T-cell (primary cell): ENCODE measurements at places on chromosomes 6 and 20.

- DNase-seq = no peak
Measured at GRCh38 chr6:21390532-21391213, 202.9 kb upstream of the SOX4 start.

- no peak for DNase-seq
Measured at GRCh38 chr6:148415511-148416260, 73.0 kb downstream of the SASH1 start.

DNA sequence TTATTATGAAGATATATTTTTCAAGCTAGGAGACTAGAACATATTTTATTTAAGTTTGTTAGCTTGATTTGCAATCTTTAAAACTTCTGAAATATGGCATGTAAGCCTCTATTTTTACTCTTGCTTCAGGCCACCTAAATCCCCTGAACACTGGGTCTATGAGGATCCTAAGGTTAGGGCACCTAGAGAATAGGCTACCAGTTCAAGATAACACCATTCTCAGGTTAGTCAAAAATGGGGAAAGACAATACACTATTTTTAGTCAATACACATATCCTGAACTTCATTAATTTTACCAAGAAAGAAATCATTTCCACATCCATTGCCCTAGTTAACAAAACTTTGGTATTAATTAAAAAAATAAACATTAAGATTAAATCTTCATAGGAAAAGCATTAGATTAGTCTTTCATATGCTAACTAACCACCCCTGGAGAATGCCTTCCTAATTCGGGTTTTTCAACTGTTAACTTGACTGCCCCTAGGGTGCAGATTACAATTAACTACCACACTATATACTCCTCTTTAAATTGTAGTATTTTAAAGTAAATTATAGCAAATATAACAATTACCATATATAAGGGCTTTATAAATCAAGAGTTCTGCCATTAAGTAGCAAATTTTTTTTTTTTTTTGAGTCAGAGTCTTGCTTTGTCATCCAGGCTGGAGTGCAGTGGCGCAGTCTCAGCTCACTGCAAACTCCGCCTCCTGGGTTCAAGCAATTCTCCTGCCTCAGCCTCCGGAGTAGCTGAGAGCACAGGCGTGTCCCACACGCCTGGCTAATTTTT is 6.7 kb upstream of the HSF2 start:
- DNase-seq = no peak

DNA sequence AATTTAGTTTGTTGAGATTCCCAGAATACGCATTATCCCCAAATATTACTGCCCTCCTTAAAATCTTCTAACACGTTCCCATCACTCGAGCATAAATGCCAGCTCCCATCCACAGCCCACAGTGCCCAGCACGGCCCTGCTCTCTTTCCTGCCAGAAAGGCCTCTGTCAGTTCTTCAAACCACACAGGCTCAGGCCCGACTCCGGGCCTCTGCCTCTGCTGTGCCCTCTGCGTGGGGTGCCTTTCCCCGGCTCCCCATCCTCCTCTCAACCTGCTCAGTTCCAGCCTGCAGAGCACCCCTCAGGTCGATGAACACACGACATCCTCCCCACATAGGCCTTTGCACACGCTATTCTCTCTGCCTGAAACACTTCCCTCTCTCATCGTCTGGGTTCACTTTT is 12.8 kb downstream of the ULBP3 start:
- DNase-seq = no peak

GRCh38 chr6:52576054-52576391 is 837 bp downstream of the TRAM2 start:
- no peak for DNase-seq

DNA sequence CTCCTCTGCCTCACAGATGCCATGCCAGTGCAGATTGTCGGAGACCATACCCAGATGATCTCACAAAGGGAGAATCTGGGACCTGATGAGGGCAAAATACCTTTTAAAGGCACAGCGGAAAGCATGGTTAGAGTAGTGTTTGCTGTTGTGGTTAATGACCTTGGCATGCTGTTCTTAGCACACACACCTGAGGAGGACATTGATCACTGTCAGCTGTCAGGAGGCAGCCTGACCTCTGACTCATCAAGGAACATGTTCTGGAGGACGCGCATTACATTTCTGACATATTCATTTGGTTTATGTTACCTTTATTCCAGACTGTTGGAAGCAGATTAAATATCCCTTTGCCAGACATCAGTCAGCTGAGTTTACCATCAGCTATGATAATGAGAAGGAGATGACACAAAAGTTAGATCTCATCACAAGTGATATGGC is 57.1 kb downstream of the GOPC start:
- no peak for DNase-seq

GRCh38 chr6:149861603-149862423 is 2.3 kb downstream of the LRP11 start:
- DNase-seq = no peak

GRCh38 chr6:37952027-37952426 is 132.5 kb downstream of the ZFAND3 start:
- no peak for DNase-seq

GRCh38 chr6:39929733-39930461 is 4.4 kb downstream of the MOCS1 start:
- DNase-seq = no peak

DNA sequence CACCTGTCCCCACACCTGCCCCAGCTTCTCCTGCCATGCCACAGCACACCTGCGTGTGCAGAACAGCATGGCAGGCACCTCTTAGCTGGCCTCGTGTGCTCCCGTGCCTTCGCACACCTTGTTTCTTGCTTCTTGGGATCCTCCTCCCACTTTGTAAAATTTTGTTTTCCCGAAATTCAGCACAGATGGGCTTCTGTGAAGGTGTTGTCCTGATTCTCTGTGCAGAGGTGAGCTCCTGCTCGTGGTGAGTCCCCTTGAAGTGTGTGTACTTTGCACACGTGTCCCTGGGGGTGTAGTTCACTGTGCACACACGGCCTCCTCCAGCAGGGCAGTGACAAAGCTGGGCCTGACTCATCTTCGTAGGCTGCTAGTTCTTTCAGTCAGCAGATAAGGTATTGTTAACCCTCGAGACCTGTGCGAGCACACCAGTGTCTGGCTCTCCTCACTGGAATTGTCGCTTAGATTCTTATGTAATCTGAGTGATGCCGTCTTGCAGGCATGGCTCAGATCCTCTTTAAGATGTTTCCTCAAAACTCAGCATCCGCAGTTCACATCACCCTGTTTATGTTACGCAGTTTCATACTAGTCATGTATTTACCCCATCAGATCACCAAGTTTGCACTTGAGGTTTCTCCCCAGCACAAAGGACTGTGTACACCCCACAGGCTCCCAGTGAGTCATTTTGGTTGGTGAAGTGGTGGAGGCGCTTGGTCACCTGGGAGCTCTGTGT is 77.7 kb downstream of the CDYL start:
- no peak for DNase-seq
